Cerebellum (tissue), 4 donors: ENCODE measurements at places on chromosomes 13 and 19.

DNA sequence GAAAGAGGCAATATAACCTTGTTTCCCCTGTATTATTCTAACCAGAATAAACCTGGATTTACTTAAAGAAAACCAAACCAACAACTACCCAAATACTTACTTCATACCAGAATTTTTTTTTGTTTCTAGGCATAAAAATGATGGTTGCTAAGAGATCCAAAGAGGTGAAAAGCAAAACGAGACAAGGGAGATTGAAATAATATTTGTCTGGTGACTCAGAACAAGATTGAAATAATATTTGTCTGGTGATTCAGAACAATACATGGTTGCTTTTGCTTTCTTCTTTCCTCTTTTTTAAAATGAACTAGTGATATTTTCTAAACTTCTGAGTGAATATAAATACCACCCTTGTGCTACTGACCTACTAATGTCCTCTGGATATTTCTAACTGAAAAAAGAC lies 592.9 kb downstream of the KCTD12 start:
- no peak for DNase-seq

GRCh38 chr13:113361406-113361805 lies 2.5 kb downstream of the GRTP1 start:
- no peak for DNase-seq

- DNase-seq, result peak; percentile 34
Measured at GRCh38 chr19:11560404-11561051, 1.5 kb upstream of the ELOF1 start.

- no peak for DNase-seq
Measured at GRCh38 chr13:71858647-71859046, 8.4 kb downstream of the DACH1 start.

DNA sequence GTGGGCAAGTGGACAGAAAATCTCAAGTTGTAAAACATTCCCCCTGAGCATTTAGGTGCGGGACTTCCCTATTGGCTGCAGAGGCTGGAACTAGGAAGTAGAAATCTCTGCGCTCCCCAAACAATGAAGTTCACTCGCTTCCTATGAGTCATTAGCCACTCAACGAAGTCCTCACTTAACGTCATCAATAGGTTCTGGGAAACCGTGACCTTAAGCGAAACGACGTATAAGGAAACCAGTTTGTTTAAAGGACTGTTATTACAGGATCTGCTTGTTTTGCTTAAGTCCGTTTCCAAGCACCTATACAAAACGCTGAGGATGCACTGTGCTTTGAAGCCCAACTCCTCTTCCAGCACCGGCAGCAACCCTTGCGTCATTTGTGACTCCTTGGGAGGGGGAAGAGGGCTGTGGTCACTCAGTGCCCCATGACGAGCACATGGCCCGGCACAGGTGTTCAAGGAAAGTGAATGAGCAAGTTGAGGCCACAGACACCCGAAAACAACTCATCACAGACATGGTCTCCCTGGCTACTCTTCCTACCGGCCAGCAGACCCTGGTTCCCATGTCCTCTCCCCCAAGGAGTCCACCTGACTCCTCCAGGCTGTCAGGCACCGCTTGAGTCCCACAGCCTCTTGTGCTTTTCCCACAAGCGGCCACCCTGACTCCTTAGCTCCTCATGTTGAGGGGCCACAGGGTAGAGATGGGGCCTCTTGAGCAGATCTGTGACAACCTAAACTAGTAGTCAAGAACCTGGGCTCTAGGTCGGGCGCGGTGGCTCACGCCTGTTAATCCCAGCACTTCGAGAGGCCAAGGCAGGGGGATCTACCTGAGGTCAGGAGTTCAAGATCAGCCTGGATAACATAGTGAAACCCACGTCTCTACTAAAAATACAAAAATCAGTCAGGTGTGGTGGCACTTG lies 4.8 kb downstream of the RPS16 start:
- DNase-seq, result no peak

DNA sequence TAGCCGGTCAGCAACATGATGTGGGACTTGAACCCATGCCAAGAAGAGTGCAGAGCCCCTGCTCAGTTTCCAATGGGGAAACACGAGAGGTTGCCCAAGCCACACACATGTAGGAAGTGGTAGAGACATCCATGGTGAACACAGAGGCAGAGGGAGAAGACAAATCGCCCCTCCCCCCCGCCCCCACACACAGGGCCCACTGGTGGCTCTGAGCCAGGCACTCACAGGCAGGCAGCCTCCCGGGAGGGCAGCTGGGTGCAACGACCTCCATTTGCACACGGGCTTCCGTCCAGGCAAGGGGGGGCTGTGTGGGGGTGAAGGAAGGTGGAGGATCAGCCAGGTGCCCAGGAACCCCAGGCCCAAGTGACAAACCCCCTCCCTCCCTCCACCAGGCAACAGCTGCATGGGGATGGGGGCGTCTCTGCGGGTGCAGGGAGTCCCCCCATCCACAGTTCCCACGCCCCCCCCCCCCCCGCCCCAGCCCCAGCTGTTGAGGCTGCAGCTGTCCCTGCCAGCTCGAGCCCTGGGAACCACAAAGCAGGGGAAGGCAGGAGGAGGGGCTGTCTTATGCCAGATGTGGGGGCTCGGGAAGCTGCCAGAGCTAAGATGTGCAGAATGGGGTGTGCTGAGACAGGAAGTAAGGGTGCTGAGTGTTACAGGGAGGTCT lies 3.4 kb downstream of the NOTCH3 start:
- DNase-seq, result no peak

DNA sequence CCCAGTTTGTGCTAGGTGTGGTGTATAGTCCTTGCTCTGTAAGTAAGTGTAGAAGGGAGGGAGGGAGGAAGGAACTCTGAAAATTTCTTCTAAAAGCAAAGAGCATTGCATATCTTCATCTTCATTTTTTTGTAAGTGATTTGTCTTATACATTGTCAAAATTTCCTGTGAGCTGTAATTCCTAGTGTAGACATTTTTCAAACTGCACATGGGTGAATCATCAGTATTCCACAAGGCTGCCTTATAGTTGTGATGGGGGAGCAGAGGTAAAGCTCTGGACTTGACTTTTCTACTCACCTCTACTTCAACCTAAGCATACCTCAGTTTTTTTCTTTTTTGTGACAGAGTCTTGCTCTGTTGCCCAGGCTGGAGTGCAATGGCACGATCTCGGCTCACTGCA lies 86.9 kb downstream of the CDK8 start:
- DNase-seq, result no peak

DNA sequence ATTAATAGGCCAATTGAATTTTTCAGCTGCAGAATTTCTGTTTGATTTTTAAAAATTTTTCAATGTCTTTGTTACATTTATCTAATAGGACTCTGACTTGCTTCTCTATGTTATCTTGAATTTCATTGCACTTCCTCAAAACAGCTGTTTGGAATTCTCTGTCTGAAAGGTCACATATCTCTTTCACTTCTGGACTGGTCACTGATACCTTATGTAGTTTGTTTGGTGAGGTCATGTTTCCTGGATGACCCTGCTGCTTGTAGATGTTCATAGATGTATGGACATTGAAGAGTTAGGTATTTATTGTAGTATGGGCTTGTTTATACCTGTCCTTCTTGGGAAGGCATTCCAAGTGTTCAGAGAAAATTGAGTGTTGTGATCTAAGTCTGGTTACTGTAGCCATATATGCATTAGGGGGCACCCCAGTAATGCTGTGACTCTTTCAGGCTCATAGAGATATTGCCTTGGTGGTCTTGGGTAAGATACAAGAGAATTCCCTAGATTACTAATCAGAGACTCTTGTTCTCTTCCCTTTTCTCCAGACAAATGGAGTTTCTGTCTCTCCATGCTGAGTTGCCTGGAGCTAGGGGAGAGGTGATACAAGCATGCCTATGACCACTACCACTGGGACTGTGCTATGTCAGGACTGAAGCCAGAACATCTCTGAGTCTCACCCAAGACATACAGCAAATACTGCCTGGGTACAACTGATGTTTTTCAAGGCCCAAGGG lies 27.8 kb downstream of the RFC3 start:
- DNase-seq, result no peak

GRCh38 chr19:49255674-49256073 lies 69.3 kb downstream of the SLC6A16 start:
- DNase-seq, result no peak

DNA sequence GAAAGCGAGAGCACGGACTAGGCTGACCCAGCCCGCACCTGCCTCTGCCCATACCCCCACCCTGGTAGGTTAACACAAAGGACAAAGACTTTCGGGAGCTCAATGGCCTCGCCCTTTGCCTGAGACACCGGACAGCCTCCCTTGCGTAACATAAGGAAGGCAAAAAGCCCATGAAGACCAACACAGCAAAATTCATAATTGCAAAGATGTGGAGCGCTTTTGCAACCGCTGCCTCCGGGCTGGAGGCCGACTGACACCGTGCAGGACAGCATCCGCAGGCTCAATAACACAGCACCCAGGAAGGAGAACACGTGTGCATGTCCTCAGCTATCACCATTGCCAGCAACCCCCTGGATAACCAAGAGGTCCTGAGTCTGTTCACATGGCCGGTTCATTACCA lies 15.4 kb downstream of the LILRA1 start:
- DNase-seq, result no peak
